ENCODE measurements at places on chromosomes 6 and 20.
A peak's percentile ranks its signal among the peaks of the same experiment; 100 is the strongest.

DNA sequence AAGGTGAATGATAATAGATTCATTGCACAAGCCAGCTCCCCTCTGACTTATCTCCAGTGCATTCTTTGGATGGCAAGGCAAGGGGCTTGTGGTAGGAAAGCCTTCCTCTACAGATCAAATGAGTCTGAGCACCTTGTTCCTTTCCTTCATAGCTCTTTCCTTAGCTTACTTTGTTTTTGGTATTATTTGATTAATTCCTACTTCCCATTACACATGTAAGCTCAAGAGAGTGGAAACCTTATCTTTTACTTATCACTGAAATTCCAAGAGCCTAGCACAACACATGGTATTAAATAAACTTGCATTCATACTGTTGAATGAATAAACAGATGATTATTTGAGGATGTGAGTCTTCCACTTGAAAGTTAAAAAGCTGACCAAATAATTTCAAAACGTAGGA is 41.7 kb downstream of the FRK start:
- no peak for DNase-seq

GRCh38 chr6:9295644-9296043 is 860.3 kb upstream of the SLC35B3 start:
- DNase-seq, result no peak

DNA sequence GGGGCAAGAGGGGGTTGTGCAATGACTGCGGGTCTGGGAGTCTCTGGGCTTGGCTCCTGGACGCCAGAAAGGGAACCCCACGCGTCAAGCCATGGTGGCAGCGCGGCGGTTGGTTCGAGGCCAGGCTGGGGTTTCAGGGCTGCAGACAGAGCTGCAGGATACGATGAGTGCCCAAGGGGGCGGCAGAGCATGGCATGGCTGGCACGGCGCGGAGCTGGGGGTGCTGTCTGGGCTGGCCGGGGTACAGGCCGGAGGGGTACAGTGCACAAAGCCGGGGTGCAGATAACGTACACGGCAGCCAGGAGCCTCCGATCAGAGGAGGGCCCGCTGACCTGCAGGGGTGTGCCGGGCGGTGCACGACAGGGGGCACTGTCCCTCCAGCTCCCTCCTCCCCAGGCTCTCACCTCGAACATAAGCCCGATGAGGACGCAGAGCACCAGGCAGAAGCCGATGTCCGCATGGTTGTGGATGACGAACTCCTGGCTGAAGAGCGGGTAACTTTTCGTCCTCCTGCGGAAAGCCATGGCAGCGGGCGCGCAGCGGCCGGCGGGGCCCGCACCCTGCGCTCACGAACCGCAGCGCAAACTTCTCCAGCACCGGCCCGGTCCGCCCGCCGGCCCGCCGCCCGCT is 353 bp downstream of the TRAM2 start:
- DNase-seq, result peak; percentile 92

DNA sequence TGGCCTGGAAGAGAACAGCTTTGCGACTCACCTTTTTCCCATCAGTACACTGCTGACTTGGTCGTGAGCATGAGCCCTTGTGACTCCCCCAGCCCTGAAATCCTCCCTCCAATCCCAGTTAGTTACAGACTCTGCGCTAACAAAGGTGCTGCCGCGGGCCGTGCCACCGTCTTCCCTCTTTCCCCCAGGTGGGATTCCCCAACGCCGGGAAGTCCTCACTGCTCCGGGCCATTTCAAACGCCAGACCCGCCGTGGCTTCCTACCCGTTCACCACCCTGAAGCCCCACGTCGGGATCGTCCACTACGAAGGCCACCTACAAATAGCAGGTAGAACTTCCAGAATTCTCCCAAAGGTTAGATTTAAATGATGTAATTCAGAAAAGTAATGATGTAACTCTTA is 16.1 kb downstream of the MTG2 start:
- DNase-seq, result no peak

GRCh38 chr6:16007146-16007545 is 121.7 kb upstream of the MYLIP start:
- DNase-seq, result peak; percentile 54

- DNase-seq, result peak; percentile 32
Observed at GRCh38 chr6:19836799-19837510, at the start of gene ID4. Gene ID4, plus strand, starts transcription at chr6:19837370. Its CDS starts 385 bp downstream, at chr6:19837755.

DNA sequence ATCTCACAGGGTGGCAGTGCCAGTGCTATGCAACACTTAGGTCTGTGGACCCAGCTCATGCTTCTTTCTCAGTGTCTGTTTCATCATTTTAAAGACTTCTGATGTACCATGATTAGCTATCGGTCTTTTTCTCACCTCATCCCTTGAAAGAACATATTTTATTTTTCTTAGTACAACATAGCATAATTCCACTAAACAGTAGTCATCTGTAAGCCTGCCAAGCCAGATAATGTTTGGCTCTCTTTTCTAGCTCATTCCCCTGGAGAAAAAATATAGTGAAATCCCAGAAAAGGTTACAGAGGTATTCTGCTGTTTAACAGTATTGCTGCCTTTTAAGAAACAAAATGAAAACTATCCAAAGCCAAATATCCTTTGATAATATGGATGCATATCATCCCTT is 177.0 kb upstream of the MMS22L start:
- DNase-seq, result no peak

GRCh38 chr20:57038608-57039440 is 227.6 kb downstream of the BMP7 start:
- DNase-seq, result no peak

- DNase-seq, result no peak
Observed at GRCh38 chr20:34271956-34272355, 30.7 kb downstream of the ASIP start.

DNA sequence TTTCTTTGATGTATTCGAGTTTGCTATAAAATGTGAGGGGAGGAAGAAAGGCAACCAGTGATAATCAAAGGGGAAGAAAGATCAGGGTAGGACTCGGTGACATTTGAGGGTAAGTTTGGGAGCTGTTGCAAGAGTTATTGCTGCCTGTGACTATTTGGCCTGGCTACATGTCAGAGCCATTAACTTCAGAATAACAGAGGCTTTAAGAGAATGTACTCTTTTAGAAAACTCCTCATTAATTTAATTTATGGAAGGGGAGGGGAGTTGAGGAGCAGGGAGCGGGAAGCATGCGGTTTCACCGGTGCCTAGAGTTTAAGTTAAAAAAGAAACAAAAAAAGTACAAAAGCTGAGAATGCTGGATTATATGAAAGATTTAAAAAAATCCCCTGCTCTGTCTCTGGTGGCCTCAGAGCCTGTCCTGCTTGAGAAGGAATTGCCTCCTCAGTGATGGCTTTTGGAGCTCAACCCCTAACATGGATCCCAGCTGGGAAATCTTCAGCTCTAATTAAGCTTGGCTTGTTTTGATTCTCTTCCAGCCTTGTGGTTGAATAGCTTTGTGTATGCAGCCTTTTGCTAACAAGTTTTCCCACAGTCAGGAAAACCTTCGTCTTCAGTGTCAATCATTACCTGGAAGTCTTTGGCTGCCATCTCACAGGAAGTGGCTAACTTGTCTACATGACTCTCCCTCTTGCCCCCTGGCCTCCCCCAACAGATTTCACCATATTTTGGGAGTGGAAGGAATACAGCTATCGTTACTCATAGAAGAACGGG is 238.2 kb downstream of the SOX4 start:
- DNase-seq, result peak; percentile 43

DNA sequence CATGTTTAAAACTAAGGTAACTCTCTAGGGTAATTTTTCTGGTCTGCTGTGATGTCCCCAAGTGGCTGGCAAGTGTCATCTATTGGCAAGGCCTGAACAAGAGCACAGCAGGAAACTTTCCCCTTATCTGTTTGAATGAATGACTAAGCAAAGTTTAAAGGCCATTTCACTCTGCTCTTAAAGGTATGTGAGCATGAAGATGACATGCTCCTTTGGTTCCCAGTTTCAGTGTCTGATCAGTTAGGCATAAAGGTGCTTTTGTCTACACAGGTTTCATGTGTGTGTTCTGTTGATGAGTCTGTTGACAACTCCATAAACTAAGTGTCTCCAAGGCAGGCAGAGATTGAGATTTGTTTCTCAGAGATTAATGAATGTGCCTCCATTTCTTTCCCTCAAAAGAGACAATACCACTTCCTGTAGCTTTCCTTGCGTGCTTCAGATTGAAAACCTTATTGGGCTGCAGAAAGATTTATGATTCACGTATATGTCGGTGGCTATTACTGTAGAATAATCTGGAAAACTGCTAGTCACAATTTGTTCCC is 83.9 kb downstream of the MAP3K7 start:
- peak; percentile 81 for DNase-seq

DNA sequence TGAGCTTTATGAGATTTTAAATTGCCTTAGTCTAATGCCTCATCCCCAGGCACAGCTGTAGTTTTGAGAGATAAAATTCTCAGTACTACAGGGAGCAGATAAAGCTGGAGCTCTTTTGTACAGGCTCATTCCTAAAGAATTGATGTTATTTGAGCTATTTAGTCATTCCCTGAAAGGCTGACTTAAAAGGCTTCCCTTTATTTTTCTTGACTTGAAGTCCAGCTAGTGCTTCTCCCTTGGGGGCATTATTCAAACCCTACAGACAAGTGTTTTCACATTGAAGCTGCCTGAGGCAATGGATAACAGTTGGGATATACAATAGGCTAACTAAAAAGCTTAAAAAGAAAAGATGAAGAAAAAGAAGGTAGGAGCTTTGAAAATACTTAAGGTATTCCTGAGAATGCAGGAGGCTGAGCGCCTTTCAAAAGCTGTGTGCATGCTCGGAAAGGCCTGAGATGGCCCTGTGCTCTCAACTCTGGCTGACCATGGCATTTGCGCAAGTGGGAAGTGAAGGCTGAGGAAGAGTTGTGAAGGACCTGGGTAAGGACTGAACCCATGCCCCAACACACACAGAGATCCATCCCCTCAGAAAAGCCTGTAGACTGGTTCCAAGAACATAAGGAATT is 315.1 kb downstream of the SMOC2 start:
- no peak for DNase-seq

- DNase-seq, result no peak
Observed at GRCh38 chr6:158026054-158026900, 44.6 kb downstream of the SYNJ2 start.

DNA sequence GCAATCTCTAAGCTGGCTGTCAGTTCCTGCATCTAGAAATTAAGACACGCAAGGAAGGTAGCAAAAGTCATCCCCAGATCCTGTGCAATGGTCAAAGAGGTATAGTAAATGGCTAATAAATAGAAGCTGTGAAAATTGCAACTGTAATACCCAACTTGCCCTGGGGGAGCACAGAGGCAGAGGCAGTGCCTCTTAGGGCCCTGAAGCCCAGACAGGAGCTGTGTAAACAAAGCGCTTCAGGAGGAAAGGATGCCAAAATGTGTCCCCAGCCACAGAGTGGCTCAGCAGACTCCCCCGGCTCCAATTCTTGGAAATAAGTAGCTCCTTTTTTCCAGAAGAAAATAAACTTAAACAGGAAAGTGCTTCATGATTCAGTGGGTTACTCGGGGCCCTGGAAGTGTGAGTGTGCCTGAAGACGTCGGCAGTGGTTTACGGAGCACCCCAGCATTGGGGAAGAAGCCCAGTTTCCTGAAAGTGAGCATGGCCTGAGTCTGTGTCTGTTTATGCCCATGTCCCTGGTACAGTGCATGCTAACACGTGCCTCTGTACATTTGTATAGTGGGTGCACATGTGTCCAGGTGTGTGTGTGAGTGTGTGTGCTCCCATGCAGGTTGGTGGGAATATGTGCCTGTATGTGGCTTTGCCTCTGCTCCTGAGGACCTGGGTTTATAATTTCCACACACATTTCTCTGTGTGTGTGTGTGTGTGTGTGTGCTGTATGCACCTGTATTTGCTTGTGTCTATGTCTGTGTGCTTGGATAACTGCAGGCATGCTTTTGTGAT is 246.7 kb downstream of the MAFB start:
- no peak for DNase-seq
